ENCODE measurements at places on chromosomes 3 and 15.

DNA sequence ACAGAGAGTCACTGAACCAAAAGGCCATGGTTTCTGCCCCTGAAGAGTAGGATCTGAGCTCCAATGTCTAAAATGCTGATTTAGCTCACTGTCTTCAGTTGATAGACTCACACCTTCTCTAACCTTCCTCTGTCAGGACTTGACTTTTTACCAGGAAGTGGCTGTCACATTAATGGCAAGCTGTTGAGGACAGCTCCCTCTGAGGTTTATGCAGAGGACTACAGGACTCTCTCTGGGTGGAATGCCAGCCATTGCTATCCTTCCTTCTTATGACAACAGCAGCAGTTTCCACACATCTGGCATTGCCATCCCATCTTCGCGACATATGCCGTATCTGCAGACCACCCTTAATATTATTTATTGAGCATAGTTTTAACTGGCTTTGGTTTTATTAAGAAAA lies 103.8 kb upstream of the PRICKLE2 start:
- no peak for DNase-seq

DNA sequence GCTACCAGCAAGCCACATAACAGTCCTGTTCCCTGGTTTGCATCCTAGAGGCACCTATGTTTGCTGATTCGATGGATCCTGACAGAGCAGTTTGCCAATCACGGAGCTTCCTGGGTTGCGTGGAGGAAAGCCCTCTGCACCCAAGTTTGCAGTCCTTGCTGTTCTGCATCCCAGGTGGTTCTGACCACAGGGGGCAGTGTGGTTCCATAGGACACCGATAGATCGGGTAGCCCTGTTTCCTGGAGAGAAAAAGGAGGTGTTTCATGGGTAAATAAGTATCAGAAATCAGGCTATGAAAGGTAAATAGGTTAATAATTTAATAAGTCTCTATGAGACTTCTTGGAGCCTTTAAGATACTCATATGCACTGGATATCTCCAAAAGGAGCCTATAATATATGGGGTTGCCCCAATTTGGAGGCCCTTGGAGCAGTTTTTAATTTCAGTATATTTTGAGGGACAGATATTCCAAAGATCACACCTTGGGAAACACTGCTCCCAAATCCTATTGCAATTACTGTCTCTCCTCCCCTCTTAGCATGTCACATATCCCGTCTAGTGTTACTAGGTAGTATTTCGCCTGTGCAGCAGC lies 194.6 kb upstream of the TPM1 start:
- peak; percentile 33 for DNase-seq

DNA sequence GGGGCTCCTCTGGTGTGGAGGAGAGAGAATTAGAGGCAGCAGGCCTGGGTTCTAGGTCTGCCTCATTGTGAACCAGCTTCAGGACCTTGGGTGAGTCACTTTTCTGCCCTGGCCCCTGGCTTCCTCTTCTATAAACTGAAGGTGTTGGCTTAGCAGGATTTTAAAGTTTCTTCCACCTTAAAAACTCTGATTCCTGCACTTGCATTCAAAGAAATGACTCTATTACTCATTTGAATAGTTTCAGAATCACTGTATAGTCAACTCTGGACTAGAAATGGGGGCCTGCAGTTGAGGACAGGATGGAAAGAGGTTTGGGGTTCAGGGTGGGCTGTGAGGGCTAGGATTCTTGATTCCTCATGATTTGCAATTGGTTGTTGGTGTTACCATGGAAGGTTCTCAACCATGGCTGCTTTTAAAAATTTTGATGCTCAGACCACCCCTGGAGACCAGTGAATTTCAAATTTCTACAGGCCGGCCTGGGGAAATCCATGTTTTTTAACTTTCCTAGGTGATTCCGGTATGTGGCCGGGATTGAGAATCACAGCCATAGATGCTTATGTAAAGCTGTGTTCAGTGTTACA lies 19.9 kb downstream of the SMAD3 start:
- DNase-seq, result no peak

DNA sequence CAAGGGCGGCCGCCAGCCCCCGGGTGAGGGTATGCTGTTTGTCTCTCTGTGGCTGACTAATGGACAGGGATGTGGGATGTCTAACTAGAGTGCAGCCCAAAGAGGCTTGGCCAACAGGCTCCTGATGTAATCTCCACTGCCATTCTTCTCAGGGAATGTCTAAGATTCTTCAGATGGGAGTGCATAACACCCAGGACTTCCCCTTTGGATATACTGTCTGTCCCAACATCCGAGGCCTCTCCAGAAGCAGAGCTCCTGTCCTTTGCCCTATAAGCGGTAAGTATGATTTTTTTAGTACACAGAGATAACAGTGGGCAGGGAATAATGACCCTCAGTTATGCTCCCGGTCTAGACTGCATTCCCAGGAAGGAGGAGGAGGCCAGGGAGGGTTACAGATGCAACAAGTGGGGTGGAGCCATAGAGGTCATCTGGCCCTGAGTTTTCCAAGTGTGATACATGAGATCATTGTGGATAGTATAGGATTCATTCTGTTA lies 62.5 kb upstream of the SLCO2A1 start:
- DNase-seq, result no peak

DNA sequence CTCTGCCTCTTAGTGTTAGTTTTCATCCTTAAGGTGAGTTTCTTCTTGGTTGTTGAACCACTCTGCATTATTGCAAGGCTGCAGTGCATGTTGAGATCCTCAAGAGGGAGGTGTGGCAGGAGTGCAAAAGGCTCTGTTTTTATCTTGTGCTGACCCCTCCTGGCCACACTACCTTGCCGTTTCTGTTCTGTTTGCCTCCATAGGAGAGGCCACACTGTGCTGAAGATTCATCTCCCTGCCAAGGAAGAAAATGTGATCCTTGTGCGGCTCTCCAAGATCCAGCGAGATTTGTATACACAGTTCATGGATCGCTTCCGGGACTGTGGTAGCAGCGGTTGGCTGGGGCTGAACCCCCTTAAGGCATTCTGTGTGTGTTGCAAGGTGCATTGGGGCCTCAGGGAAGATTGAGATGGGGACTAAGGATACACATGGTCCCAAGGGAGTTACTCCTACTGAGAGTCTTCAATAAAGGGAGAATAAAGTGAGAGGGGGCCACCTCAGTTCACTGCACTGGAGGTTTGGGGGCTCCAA lies 33.0 kb upstream of the TEX264 start:
- DNase-seq, result no peak

- peak; percentile 40 for DNase-seq
These were observed 2.0 kb upstream of the TOPBP1 start for GRCh38 chr3:133663569-133664313.

- peak; percentile 88 for DNase-seq
These were observed 50.0 kb upstream of the TBC1D23 start for GRCh38 chr3:100210772-100211135.

GRCh38 chr3:183754052-183754451 lies 56.5 kb downstream of the YEATS2 start:
- no peak for DNase-seq

- DNase-seq, result no peak
These were observed 369.1 kb downstream of the RBMS3 start for GRCh38 chr3:29649815-29650547.

GRCh38 chr15:95995375-95996168 lies 334.9 kb upstream of the NR2F2 start:
- no peak for DNase-seq

- DNase-seq, result no peak
These were observed 7.7 kb downstream of the CHRNB4 start for GRCh38 chr15:78633348-78633747.

DNA sequence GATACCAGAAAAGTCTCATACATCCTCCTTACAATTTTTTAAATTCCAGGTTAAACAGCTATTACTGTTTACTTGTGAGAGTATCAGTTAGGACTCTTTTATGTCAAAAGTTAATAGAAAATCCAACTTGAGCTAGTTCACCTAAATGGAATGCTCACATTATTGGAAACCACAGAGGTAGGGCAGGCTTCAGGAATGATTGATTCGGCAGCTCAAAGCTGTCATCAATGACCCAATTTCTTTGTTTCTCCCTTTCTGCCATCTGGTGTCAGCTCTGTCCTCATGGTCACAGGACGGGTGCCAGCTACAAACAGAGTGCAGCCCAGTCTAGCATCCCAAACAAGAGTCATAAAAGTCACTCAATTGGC lies 32.2 kb downstream of the CFAP20DC start:
- no peak for DNase-seq

DNA sequence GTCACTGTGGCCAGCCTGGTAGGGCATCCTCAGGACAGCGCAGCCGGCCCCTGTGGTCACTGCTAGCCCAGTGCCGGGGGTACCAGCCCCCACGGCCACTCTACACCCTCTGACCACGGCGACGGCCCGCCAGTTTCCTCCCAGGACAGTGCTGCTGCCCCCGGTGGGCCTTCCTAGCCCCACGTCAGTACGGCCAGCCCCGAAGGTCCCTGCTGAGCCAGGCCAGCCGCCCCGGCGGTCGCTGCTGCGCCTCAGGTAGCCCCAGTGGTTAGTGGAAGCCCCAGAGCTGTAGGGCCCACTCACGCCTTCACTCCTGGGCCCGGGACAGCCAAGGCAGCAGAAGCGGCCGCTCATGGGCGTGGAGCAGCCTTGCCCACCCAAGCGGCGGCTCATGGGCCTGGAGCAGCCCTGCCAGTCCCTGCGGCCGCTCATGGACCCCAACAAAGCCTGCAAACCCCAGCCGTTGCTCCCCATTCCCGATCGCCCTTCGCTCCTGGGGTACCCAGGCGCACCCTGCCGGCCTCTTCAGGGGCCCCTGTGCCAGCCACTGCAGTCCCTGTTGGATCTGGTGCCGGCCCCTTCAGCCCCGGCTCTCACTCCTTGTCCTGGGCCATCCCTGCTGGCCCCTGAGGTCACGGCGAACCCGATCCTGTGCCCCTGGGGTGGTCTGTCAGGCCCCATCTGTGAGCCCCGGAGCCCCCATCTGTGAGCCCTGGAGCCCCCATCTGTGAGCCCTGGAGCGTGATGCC lies 9.5 kb upstream of the ROPN1B start:
- DNase-seq, result no peak

DNA sequence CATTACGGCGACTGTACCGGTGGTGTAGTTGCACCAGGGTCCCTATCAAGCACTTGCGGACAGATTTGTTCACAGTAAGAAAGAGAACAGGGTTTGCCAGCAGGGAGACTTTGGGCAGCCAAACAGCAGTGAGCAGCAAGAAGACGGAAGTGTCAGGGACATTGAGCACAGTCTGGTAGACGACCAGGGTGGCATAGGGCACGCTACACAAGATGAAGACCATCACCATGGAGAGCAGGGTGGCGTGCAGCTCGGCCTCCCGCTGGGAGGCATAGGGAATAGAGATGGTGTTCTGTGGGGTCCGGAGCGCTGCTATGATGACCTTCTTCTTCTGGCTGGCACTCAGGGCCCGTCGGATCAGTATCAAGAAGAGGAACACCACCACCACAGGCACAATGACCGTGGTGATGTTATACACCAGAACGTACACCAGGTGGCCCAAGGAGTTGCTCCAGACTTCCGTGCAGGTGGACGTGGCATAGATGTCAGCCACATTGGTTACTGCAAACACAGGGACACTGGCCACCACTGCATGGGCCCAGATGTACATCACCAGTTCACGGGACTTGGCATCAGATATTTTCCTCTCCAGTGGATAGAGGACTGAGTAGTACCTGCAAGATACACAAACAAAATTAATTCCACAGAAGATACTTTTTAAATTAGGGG lies 19.1 kb upstream of the FSIP1 start:
- DNase-seq, result peak; percentile 11

GRCh38 chr3:136120373-136121348 lies 75.5 kb downstream of the MSL2 start:
- no peak for DNase-seq

GRCh38 chr3:14234251-14235002 lies 55.8 kb downstream of the LSM3 start:
- DNase-seq, result no peak

- no peak for DNase-seq
These were observed 75.0 kb downstream of the LRRC28 start for GRCh38 chr15:99326235-99326634.

DNA sequence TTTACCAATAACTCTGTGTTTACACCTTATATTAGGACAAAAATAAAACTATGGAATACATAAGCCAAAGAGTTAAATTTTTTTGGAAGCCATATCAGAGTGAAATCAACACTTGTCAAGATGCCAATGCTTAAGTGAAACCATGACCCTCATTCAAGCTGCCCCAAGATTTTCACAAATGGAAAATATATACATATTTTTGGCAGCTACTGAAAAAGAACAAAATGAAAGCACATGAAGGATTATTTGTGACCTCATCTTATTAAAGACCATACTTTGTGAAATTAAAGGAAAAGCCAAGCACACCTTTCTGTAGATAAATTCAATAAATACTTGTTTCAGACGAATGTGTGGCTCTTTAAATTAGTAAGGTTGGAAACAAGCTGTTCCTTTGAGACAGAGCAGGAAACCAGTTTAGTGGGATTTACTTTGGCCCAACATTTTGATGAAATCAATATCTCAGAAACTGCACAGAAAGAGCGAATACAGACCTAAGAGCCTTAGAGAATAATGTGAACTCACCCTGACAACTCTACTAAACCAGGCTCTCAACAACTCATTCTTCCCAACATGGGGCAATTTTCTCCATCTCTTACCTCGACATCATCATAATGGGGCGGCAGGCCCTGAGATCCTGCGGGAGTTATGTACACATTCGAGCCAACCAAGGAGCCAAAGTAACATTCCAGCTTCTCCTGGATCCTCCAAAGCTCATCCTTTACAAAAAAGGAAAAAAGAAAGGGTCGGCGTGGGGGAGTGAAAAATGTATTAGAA lies 11.1 kb downstream of the RIOX2 start:
- no peak for DNase-seq

DNA sequence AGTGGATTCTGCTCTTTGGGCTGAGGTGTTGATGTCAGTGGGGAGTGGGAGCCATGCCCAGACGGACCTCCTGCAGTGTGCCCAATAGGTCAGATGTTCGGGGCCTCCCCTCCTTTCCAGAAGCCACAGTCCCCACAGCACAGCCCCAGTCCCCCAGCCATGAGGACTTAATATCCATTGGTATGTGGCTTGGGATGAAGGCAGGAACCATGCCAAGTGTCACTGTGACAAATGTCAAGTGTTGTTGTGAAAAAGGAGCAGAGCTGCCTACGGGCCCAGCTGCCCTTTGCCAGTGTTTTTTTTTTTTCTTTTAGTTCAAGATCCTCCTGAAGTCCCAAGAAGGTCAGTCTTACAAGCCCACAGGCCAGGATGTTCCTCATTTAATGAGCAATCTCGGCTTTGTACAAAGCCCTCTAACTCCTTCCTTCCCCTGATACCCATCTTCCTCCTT lies 12.2 kb downstream of the SEMA3G start:
- no peak for DNase-seq

GRCh38 chr3:160763073-160763472 lies 7.0 kb downstream of the PPM1L start:
- DNase-seq, result no peak

- DNase-seq, result no peak
These were observed 15.0 kb downstream of the XCR1 start for GRCh38 chr3:46012246-46012645.

GRCh38 chr15:100787567-100788417 lies 91.8 kb upstream of the ALDH1A3 start:
- no peak for DNase-seq

All from NCI-H774 (cell line).